ENCODE measurements at places on chromosomes 6 and 20.

- DNase-seq, result no peak
Observed at GRCh38 chr6:86949771-86950170, 12.4 kb downstream of the HTR1E start.

GRCh38 chr6:37635319-37635718 lies 62.4 kb downstream of the MDGA1 start:
- no peak for DNase-seq

GRCh38 chr6:92132457-92132856 lies 1286.9 kb downstream of the EPHA7 start:
- DNase-seq, result no peak

GRCh38 chr6:99743647-99744046 lies 137.0 kb downstream of the PRDM13 start:
- no peak for DNase-seq

DNA sequence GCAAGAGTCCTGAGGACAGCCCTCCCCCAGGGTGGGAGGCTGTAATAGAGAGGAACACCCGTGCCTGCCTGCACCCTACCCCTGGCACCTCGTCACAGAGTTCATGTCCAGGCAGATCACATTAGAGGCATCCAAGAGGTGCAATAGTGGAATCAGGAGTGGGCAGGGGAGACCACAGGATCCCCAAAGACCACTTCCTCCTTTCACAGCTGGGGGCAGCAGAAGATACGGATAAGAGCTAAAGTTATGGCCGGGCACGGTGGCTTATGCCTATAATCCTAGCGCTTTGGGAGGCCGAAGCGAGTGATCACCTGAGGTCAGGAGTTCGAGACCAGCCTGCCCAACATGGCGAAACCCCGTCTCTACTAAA lies 1.5 kb upstream of the CAPN11 start:
- no peak for DNase-seq

GRCh38 chr6:150271172-150271500 lies 97.7 kb upstream of the IYD start:
- DNase-seq, result no peak

All from thymus (tissue), 14 donors.